ENCODE measurements at places on chromosomes 3 and 15.

DNA sequence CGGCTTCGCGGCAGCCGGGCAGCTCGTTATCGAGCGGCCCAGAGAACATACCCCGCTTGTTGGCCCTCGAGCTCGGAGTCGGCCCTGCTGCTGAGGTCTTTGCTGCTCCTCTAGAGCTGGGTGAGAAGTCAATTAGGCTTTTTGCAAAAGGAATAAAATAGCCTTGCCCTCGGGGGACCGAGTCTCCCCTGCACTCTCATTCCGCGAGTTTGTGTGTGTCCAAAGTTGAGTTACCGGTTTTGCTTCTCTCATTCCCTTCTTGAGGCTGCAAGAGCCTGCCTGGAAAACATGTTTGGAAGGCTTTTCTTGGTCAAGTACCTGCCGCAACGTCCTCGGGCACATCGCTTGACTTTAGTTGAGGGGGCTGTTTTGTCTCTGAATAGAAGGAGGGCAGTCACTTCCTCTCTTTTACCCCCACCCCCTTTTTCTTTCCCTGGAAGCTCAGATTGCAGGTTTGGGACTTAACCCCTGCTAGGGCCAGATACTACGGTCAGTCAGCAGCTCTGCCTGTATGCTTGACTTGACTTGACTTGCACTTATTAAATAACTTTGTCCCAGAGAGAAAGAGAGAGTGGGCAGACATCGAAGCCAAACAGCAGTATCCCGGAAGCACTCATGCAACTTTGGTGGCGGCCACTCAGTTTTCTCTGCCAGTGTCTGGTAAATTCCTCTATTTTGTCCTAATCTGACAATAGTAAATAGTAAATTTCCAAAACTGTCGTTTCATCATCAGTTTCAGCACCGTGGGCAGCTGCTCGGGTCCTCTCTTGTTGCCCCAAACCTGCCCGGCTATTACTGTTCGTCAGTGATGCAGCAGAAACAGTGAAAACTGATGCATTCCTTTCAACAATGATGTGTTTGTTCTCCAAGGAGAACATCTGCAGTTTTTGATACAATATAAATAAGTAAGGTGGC, 609 bp downstream of the RNF13 start:
- peak; percentile 51 for DNase-seq

GRCh38 chr3:13927295-13927694, 47.4 kb upstream of the WNT7A start:
- DNase-seq: no peak

- DNase-seq: peak; percentile 27
Measured at GRCh38 chr3:191528589-191528988, 67.6 kb downstream of the PYDC2 start.

GRCh38 chr3:21043139-21043538, 707.9 kb downstream of the ZNF385D start:
- no peak for DNase-seq

DNA sequence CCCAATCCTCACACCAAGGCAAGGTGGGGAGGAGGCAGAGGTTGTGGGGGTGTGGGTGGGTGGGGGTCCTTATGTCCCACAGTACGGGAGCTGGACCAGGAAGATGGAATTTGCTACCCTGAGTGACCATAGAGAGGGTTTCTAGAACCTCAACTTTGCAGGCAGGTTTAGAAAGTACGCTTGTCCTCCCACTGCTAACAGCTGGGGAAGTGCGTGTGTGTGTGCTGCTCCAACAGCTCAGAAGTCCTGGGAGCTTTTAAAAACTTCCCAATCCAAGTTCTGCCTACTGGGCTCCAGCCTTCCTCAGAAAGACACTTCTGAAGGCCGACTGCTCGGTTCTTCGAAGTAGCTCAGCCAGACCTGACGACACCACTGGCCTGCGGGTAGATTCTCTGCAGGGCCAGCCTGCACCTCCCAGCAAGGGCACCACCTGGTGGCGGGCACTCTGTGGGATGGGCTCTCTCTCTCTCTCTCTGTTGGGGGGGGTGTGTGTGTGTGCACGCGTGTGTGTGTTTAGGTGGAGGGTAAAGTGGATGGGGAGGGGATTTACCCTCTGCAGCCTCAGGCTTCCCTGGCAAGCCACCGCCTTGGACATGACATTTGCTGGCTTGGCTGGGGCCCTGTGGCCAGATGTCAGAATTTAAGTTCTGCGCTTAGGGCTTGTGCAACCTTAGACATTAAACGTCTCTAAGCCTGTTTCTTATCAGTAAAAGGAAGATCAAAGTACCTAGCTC, 15.6 kb downstream of the TMEM158 start:
- peak; percentile 88 for DNase-seq

- no peak for DNase-seq
Measured at GRCh38 chr15:38849046-38849445, 284.4 kb upstream of the RASGRP1 start.

DNA sequence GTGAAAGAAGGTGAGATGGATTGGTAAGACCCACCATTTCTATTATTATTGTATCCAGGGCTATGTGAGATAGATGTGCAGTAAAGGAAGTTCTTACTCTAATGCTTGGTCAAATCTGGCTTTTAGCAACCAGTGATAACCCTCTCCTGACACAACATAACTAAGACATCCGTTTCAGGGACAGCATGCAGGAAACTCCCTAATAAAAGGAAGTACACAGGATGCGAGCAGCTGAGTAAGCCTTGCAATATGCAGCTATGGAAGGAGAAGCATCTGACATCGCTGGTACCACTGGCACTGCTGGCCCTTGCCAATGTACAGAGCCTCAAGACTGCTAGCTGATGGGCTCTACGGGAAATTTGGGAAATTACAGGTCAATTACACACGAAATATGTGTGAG, 662.3 kb downstream of the NR2F2 start:
- no peak for DNase-seq
